Mucosa of descending colon (tissue), 3 donors: ENCODE measurements at places on chromosomes 1 and 21.
A peak's percentile ranks its signal among the peaks of the same experiment; 100 is the strongest.

- no peak for DNase-seq
Measured at GRCh38 chr1:174740249-174740968, 259.3 kb upstream of the CACYBP start.

DNA sequence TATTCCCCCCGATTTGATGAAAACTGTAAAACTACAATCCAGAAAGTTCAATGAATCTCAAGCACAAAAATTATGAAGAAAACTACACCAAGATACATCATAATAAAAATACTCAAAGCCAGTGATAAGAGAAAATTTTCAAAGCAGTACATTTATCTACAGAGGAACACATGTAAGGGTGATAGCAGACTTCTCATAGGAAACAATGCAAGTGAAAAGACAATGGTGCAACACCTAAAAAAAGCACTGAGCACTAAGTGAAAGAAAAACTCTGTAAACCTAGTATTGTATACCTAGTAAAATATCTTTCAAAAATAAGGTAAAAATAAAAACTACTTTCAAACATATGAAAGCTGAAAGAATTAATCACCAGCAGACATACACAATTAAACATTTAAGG is 76.1 kb upstream of the IRF2BP2 start:
- no peak for DNase-seq

GRCh38 chr21:36456729-36457414 is 23.1 kb downstream of the CLDN14 start:
- no peak for DNase-seq

DNA sequence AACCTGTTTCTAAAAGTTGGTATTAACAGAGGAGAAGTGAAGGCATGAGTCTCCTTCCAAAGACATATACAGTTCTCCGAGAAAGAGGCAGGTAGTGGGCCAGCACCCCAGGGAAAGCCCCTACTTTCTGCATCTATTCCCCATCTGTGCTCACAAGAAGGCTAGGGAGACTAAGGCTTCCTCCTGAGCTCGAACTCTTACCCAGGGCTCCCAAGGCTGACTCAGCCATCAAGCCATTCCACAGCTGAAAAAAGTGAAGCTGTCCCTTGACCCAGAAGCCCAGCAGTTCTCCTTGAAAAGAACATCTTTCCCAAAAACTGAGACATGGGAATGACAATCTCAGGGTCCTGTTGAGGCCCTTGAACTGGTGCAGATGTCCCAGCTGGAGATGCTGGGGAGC is 1.9 kb upstream of the PADI3 start:
- DNase-seq: no peak

DNA sequence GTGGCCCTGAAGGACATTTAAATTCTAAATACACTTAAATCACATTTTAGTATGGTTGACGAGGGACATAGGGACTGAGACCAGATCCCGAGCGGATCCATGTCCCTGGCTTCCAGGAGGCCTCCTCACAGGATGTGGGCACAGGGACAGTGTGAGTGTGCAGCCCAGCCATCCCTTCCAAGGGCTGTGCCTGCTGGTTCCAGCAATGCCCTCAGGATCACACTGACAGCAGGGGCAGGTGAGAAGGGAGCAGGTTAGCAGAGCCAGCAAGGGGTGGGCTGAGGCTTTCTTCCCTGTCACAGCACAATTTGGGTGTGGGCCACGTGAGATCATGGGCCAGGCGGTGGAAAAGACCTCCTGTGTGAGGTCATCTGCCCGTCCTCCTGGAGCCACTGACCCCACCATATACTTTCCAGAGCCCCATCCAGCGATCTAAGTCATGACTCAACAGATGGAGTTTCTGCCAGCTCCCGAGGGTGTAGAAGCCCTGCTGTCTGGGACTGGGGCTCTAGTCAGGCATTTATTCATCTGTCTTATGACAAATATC is 37.0 kb upstream of the PRSS38 start:
- DNase-seq: no peak

DNA sequence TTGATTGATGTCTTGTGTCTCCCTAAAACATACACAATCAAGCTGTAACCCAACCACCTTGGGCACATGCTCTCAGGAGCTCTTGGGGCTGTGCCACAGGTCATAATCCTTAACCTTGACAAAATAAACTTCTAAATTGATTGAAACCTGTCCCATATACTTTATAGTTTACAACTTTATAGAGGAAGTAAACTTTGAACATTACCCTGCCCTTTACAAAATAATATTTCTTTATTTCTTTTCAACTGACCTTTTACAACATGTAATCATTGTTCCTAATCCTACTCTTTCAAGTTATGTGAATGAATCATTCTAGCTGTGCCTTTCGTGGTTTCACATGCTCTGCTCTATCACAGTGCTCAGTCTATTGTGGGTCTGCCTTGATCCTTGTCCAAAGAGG is 118.3 kb upstream of the ATP1A1 start:
- peak; percentile 90 for DNase-seq

DNA sequence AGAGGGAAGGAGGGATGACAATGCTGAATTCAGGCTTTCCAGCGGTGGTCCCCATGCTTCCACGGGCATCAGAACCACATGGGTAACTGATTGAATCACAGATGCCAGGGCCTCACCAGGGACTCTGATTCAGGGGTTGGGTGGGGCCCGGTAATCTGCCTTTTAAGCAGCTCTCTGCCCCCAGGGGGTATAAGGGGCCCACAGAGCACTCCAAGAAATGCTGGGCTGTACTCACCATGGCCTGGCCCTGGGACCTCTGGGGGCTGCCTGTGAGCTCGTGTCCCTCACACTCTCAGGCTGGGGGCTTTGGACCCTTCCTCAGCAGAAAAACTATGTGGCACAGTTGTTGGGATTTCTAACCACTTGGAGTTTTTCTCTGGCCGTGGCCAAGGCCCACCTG is 70.6 kb downstream of the ARHGEF10L start:
- no peak for DNase-seq

- no peak for DNase-seq
Measured at GRCh38 chr1:214418391-214418790, 133.0 kb downstream of the PTPN14 start.

- peak; percentile 67 for DNase-seq
Measured at GRCh38 chr1:153533689-153534201, 2.0 kb downstream of the S100A6 start.

DNA sequence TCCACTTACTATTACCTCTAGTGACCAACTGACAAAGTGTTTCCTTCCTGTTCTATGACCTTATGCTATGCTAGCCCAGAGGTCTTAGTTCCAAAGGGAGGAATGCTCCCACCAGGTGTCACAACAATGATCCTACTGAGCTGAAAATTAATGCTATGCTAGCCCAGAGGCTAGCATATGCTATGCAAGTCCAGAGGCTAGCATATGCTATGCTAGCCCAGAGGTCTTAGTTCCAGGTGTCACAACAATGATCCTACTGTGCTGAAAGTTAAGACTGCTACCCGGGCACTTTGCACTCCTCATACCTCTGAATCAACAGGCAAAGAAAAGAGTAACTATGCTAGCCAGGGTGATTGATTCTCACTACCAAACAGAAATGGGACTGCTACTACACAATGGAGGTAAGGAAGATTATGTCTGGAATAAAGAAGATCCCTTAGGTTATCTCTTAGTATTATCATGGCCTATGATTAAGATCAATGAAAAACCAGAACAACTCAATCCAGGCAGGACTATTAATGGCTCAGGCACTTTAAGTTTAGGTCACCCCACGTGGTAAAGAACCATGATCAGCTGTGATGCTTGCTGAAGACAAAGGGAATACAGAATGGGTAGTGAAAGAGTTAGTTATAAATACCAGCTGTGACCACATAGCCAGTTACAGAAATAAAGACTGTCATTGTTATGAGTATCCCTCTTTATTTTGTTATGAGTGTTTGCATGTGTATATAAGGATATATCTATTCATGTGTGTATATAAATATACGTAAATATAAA is 114.1 kb downstream of the CSMD2 start:
- DNase-seq: no peak

- no peak for DNase-seq
Measured at GRCh38 chr1:58398714-58399113, 147.8 kb downstream of the OMA1 start.

DNA sequence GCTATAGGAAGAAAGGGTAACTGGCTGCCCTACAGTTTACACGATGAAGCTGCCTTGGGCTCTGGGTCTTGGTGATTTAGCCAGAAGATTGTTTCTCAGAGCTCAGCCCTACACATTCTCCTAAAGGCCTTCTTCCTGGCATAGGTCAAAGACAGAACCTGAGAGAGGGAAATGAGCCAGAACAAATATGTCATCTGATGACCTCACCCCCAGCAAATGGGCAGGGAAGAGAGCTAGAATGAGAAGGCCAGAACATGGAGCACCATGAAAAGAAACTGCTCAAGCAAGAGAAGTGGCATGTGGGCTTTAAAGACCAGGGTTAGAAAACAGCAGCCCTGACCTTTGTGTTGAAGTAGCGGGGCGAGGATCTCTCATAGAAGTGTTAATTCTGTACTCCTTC is 5.5 kb upstream of the ILDR2 start:
- DNase-seq: no peak

DNA sequence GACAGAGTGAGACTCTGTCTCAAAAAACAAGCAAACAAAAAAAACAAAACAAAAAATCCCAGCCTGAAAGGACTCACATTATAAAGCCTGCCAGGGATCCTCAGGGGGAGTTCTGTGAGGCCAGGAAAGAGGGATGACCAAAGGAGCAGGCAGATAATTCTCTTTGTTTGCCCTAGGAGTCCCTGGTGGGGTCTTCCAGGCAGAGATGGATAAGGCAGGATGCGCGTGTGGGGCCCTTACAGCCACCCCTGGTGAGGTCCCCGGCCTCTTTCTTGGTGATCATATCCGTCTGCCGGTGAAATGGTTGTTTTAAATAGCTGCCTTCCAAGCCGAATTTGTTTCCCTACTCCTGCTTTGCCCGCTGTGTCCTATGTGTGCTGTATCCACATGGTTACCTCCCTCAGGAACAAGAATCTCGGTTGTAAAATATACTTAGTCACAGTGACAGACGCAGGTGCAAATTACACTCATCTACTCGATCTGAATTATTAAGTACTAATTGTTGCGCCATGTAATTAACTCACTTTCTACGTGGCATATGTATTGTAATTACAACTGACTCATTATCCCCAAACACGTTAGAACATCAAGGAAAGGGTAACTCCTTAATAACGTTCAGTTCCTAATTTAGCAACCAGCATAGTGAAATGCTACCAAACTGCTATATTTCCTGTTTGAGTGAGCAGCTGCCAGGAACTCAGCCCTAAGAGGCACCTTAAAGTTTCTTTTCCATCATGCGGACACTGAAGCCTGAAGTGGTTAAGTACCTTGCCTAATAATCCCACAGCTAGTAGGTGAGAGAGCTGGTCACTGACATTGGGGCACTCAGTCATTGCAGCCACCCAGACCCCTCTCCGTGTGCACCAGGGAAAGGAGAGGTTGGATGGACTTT is 106.4 kb downstream of the ZSCAN20 start:
- DNase-seq: no peak

GRCh38 chr1:53330819-53331218 is 2.9 kb upstream of the LRP8 start:
- DNase-seq: no peak

DNA sequence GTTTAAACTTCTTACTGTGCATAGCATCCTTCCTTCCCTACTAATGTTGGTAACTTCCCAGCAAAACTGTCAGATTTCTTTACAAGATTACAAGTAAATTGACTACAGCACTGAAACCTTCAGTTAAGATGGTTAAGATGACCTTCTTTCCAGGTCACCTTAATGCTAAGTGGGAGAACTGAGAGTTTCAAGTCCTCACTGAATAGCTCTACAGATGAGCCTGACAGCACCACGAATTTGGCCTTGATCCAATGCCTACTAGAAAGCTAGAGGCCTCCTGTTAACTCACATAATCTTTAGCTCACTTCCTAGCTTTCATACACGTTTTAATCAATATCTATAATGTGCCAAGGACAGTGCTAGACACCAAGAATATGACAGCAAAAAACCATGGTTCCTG is 276.0 kb upstream of the PLD5 start:
- DNase-seq: no peak

- DNase-seq: no peak
Measured at GRCh38 chr21:46100426-46100825, 2.5 kb downstream of the COL6A2 start.
